ENCODE measurements at places on chromosomes 1 and 21.
A peak's percentile ranks its signal among the peaks of the same experiment; 100 is the strongest.

- DNase-seq = no peak
These were observed 10.7 kb upstream of the ZP4 start for GRCh38 chr1:237901299-237901934.

GRCh38 chr1:169624912-169625311 lies 5.0 kb downstream of the SELP start:
- DNase-seq = no peak

- no peak for DNase-seq
These were observed 5.5 kb downstream of the AMPD2 start for GRCh38 chr1:109625176-109625575.

- no peak for DNase-seq
These were observed 74.3 kb upstream of the COG2 start for GRCh38 chr1:230568008-230568407.

DNA sequence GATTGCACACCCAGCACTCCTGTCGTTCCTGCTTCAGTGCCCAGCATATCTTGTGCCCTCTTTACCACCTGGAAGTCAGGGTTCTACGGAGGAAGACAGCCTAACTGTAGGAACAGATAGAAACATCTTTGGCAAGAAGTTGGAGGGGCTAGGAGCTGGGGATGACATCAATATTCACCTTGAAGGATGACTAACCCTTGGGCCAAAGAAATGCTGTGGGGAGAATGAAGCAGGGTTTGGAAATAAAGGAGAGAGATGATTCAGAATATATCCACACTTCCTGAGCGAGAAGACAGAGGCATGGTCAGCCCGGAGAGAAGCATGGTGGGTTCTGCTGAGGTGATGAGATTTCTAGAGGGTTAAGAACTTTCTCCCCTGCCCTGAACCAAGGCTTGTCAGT lies 4.6 kb upstream of the NKAIN1 start:
- no peak for DNase-seq

GRCh38 chr1:162276493-162276892 lies 100.2 kb downstream of the SPATA46 start:
- peak; percentile 38 for DNase-seq

- DNase-seq = no peak
These were observed 9.8 kb downstream of the TNFRSF9 start for GRCh38 chr1:7930645-7931445.

- DNase-seq = no peak
These were observed 4.8 kb upstream of the SLC2A1 start for GRCh38 chr1:42963378-42964043.

DNA sequence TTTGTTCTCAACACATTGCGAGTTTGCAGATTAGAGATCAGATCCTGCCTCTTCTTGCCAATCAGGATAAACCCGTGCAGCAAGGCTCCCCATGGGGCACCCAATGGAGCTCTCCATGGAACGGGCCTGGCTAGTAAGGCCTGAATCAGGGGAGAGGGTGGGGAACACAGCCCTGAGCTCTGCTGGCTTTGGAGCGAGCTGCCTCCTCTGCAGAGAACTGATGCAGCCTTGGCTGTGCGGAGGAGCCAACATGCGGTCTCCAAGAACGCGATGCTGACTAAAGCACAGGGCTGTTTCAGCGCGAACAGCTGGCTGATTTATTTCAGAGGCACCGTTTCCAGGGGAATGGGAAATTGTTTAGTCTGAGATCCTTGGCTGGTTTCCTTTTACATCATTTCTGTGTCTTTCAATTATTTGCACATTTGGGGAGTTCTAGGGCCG lies 139.7 kb downstream of the TSEN15 start:
- peak; percentile 54 for DNase-seq

DNA sequence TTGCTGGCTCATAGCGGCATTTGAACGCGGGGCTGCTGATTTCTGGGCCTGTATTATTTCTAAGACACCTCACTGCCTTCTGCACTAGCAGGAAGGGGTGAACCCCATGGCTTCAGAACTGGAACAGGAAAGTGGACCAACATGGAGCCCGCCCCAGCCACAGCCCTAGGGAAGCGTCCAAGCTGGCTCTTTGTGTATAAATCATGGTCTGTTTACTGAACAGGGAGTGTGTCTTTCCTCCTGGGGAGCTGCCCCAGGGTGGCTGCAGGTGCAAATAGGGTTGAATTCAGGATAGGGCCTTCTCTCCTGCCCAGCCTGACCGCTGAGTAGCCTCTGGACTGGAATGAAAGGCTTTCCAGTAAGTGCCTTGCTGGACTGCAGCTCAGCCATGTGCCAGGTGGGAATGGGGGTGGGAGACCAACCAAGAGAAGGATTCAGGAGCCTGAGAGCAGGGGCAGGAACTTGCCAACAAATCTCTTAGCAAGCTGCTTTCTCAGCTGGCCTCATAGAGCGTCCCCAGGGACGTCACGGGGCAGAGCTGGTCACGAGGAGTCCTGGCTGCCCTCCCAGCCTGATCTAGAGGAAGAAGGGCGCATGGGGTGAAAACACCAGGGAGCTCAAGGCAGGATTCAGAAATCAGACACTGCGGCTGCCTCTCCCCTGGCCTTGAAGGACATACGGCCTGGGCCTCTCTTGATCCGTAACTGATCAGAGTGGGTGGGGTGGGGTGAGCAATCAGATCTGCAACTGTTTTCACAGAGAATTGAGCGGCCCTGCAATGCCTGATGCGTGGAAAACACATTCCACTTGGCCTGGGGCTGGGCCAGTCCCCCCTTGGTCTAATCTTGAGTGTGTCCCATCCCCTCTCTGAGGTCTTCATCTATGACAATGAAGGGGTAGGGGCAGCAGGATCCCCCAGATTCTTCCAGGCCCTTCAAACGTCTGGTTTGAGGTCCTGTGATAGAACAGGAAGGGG lies 56.5 kb upstream of the SELENON start:
- DNase-seq = peak; percentile 25

- no peak for DNase-seq
These were observed 15.1 kb downstream of the RNF223 start for GRCh38 chr1:1058921-1059493.

GRCh38 chr21:18776936-18777335 lies 373.4 kb upstream of the TMPRSS15 start:
- no peak for DNase-seq

- peak; percentile 27 for DNase-seq
These were observed 22.9 kb upstream of the LDLRAP1 start for GRCh38 chr1:25520446-25521061.

DNA sequence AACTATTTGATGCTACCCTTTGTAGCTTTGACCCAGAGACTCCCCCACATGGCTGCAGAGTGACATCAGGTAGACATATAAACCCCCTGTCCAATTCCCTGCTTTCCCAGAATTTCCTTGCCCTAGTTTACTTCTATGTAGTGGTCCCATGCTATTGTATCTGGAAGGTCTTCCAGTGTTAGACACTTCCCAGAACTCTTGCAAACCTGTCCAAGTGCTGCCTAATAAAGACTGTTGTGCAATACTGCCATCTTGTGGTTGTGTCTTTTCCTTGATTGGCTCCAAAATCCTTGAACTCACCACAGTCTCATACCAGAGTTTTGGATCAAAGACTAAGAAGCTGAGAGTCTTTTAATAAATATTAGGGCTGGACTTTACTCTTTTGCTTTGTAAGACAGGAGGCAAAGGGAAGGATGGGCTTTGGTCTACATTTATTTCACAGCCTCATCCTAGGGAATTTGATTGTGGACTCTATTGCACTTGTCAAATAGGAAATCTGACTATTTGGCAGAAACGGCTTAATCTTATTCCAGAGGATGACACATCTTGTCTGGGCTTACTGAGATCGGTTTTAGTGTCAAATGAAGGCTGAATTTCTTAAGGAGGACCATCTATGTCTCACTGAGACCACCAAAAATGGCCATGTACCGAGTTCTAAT lies 169.9 kb downstream of the LRRC7 start:
- peak; percentile 19 for DNase-seq

DNA sequence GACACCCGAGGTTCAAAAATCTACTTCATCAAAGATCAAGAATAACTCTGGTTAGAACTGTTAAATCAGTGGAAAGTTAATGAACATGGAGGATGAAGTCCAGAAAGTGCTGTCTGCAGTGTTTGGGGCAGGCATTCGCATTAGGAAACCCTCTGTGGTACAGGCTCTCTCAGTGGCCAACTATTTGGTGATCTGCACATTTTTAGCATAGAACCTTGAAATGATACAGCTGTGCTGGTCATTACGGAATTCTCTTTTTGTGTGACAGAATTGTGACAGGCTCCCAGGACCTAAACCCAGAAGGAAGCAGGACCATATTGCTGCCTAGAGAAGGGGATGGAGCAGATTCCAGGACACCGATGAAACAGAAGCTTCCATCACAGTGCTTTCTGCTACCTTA lies 89.0 kb downstream of the SLC45A1 start:
- DNase-seq = no peak

DNA sequence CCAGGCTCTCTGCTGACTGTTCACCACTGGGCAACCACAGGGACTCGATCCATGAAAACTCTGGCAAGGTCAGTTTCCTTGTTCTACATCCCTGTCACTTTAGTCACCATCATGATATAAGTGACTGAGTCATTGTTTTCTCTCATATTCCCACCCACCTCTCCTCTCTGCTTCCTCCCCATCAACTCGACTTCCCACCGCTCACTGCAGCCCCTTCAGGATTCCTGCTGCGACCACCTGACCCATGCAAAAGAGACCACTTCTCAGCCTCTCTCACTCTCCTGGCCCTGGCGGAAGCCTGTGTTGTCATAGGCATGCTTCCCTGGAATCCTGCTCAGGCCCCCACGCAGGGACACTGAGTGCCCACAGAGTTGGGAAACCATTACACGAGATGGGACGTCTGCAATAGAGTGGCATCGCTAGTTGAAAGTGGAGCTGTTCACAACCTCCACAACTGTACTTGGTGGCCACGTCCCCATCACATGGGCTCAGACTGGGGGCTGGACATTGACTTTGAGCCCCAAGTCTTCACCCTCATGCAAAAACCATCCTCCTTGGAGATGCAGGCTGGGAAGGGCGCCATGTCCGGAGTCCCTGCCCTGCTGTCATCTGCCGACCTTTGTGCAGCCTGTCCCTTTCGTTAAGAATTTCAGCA lies 1.8 kb upstream of the TFF2 start:
- no peak for DNase-seq

DNA sequence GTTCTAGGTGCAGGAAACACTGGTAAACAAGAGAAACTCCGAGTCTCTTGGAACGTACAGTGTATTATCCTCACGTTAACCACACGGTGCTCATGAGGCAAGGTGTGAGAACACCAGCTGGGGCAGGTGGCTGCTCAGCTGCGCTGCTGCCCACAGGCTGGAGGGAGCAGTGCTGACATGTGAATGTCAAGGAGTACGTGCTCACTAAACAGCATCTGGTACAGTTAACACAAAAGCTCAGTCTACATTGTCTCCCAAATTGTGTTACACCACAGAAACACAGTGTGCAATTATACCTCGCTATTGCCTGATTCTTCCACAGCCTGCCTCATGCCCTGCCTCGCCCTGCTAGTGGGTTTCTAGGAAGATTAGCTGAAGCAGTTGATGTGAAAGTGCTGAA lies 138.4 kb downstream of the GLIS1 start:
- DNase-seq = no peak

GRCh38 chr1:58864654-58865053 lies 80.8 kb upstream of the JUN start:
- DNase-seq = no peak

DNA sequence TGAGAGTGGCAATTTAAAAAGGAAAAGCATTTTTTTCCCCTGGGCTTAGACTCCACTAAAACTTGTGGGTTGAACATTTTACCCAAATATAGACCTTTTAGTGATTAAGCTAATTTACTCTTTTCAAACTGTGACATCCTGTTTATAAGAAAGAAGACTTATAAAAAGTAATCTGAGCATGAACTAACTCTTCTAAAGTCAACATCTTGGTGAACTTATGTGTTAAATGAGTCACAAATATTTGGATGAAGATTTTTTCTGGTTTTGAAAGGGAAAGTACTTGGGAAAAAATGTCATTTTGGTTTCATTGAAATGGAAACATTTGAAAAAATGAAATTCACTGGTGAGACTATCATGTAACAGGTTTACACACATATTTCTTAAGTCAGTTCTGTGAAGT lies 109.8 kb downstream of the KCNK2 start:
- DNase-seq = no peak

- no peak for DNase-seq
These were observed 36.2 kb upstream of the HFM1 start for GRCh38 chr1:91440847-91441246.

- no peak for DNase-seq
These were observed 18.9 kb upstream of the SCAF4 start for GRCh38 chr21:31750843-31751242.

DNA sequence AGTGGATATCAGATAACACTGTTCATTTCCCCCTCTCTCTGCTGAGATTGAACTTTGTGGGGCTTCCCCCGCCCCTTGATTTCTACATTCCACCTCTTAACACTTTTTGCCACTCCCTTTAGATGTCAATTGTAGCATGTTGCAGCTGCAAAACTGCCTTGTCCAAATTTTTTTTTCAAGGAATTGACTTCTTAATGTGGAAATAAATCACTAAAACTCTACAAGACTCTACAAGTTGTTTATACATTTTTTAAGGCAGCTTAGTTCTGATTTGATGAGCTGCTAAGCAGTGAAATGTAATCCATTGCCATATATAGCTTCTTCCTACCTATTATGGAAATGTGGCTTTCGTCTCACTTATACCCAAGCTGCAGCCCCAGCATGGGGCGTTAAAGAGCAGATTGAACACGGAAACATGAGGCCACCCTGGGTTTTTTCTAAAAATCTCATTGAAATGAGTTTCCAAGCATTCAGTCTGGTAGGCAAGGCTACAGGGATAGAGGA lies 132.2 kb downstream of the SYT2 start:
- no peak for DNase-seq

DNA sequence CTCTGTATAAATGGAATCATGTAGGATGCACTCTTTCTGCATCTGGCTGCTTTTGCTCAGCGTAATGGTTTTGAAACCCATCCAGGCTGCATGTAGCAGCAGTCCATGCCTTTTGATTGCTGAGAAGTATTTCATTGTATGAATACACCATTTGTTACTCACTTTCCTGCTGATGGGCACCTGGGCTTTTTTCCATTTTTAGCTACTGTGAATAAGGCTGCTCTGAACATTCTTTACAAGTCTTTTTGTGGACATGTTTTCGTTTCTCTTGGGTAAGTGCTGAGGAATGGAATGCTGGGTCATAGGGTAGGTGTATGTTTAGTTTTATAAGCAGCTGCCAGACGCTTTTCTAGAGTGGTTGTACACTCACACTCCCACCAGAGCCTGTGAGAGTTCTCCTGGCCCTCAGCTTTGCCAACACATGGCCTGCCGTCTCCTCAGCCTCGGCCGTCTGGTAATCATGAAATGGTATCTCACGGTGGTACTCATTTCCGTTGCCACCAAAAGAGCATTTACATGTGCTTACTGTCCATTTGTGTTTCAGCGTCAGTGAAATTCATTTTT lies 22.7 kb downstream of the SLX9 start:
- DNase-seq = no peak
